ENCODE measurements at places on chromosomes 6 and 20. TPM values are rescaled to one million over a fixed set of nuclear protein-coding genes. Genes with fewer than 3 reads are reported as not detected.

The ALDH8A1 gene
- under 0.01 TPM for total RNA-seq

The EFCAB8 gene
- total RNA-seq, result not detected

DNA sequence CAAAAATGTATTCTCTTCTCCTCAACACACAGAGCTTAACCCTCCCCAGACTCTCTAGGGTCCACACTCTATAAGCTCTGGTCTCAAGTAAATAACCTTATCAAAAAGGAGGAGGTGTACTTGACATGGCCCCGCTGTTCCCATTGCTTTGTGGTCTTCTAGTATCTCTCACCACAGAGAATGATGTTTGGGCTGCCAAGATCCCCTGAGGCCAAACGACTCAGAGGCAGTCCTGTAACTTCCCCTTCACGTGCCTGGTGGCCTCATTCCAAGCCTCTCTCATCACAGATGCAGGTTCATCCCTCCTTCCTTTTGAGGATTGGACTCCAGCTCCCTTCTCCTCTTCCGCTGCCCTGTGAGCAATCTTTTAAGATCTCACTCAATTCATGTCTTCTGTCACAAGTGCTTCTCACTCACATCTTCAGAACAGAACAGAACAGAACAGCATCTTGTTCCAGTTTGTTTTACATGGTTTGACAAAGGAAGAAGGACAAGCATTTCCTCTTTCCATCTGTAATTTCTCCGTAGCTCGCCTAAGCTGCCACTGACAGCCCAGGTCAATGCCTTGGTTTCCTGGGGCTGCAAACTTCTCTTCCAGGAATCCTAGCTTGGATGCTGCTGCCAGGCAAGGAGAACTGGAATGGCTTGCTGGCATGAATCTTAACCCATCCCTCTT lies 541.5 kb downstream of the CD83 start:
- H3K4me1 ChIP-seq, result peaks cover 10% of the 10 kb centered on the region
- peaks cover 2% of the 10 kb centered on the region for H3K27me3 ChIP-seq
- peak; percentile 83 for DNase-seq
- no peak overlapping the region for H3K4me3 ChIP-seq

- no peaks in the 10 kb centered on the region for H3K4me1 ChIP-seq
- no peaks in the 10 kb centered on the region for H3K36me3 ChIP-seq
- no peak overlapping the region for H3K4me3 ChIP-seq
- no peaks in the 10 kb centered on the region for H3K27me3 ChIP-seq
- DNase-seq, result no peak
- no peak overlapping the region for H3K27ac ChIP-seq
Observed at GRCh38 chr6:64712606-64713005, 994.4 kb downstream of the EYS start.

The CCN6 gene
- total RNA-seq, result not detected

- H3K4me1 ChIP-seq, result peaks cover 16% of the 10 kb centered on the region
Observed at GRCh38 chr6:12028213-12028612, 16.1 kb downstream of the HIVEP1 start.

The CLPSL2 gene
- total RNA-seq, result not detected

- H3K27me3 ChIP-seq, result no peaks in the 10 kb centered on the region
- no peaks in the 10 kb centered on the region for H3K4me1 ChIP-seq
- H3K27ac ChIP-seq, result no peak overlapping the region
- no peaks in the 10 kb centered on the region for H3K36me3 ChIP-seq
- no peak overlapping the region for H3K4me3 ChIP-seq
- DNase-seq, result no peak
Observed at GRCh38 chr6:119481976-119482375, 132.4 kb upstream of the MAN1A1 start.

GRCh38 chr6:148389086-148389485 lies 46.4 kb downstream of the SASH1 start:
- no peak overlapping the region for H3K4me3 ChIP-seq
- DNase-seq, result no peak
- H3K4me1 ChIP-seq, result peaks cover 2% of the 10 kb centered on the region
- H3K36me3 ChIP-seq, result peaks cover 3% of the 10 kb centered on the region

- H3K27ac ChIP-seq, result no peak overlapping the region
- no peak overlapping the region for H3K4me3 ChIP-seq
- peaks cover 7% of the 10 kb centered on the region for H3K36me3 ChIP-seq
- H3K4me1 ChIP-seq, result peaks cover 7% of the 10 kb centered on the region
- no peak for DNase-seq
- H3K27me3 ChIP-seq, result no peaks in the 10 kb centered on the region
Observed at GRCh38 chr20:32240205-32240604, 32.5 kb downstream of the POFUT1 start.

The ADTRP gene
- total RNA-seq, result 0.83 TPM

- peak; percentile 31 for DNase-seq
- no peaks in the 10 kb centered on the region for H3K27me3 ChIP-seq
- H3K4me3 ChIP-seq, result no peak overlapping the region
- no peak overlapping the region for H3K27ac ChIP-seq
- peaks cover 8% of the 10 kb centered on the region for H3K4me1 ChIP-seq
- peaks cover 1% of the 10 kb centered on the region for H3K36me3 ChIP-seq
Observed at GRCh38 chr6:16494793-16495192, 256.4 kb downstream of the GMPR start.

DNA sequence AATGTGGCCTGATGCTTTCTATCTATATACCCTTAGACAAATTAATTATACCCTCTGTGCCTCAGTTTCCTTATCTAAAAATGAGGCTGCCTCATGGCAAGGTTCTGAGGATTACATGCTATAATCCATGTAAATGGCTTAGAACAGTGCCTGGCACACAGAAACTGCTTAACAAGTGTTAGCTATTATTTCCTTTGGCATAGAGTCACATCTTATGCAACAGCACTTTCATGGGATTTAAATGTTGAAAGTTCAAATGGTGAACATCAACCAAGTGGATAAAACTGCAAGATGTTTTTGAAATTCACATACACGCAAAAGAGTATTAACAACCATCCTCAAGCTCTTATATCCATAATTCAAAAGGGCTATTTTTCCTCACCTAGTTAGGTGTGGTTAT lies 202.8 kb upstream of the JAG1 start:
- no peaks in the 10 kb centered on the region for H3K4me1 ChIP-seq
- DNase-seq, result no peak
- no peak overlapping the region for H3K27ac ChIP-seq
- H3K4me3 ChIP-seq, result no peak overlapping the region
- H3K36me3 ChIP-seq, result no peaks in the 10 kb centered on the region
- H3K27me3 ChIP-seq, result no peaks in the 10 kb centered on the region

The RIPPLY2 gene
- total RNA-seq, result not detected

GRCh38 chr6:7137335-7138045 lies 29.7 kb downstream of the RREB1 start:
- H3K36me3 ChIP-seq, result no peaks in the 10 kb centered on the region
- H3K27ac ChIP-seq, result peak overlapping the region; percentile 66
- H3K4me3 ChIP-seq, result peak overlapping the region; percentile 41
- DNase-seq, result peak; percentile 77
- H3K27me3 ChIP-seq, result no peaks in the 10 kb centered on the region

DNA sequence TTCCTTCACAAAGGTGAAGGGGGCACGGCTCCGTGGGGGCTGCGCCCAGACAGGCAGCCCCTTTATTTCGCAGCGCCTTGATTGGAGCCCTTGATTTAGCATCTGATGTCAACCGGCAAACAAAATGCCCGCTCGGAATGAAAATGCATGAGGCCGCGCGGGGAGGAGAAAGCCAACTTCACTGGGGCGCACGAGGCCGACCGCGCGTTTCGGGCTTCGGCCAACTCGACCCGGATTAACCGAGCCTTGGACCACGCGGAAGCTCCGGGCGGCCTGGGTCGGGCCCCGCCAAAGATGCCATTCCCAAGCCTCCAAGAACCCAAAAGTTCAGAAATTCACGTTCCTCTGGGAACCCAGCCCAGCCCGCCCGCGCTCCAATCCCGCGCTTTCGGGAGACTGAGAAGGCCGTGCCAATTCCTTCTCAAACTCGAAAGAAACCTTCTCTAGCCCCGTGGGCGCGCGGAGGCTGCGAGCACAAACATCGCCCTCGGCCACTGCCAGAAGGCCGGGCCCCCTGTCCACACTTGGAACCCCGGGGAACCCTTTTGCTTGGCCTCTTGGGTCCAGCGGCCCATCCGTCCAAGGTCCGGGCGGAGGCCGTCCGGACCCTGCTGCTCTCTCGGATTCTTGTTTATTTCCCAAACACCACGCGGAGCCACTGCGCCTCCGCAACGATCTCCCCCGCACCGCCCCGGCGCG lies 879 bp upstream of the INSM1 start:
- H3K4me1 ChIP-seq, result peaks cover 2% of the 10 kb centered on the region
- H3K27ac ChIP-seq, result no peak overlapping the region
- no peaks in the 10 kb centered on the region for H3K36me3 ChIP-seq
- no peak overlapping the region for H3K4me3 ChIP-seq
- H3K27me3 ChIP-seq, result peaks cover 95% of the 10 kb centered on the region
- no peak for DNase-seq

DNA sequence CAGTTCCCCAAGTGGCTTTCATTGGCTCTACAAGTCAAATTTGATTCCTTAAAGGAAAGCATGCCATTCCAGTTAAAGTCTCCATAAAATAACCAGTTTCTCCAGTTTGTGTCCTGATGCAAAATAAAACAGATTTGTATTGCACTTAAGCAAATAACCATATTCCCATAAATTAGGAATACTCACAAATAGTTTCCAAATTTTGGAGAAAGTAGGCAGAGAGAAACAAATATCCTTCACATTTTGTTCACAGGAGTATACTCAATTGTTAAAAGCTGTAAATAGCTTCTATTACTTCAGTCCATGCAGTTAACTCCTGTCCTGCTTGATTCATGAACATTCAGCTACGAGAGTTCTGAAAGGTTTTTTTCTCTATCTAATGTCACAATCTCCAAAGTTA lies 281.4 kb upstream of the RGS17 start:
- no peak for DNase-seq
- no peak overlapping the region for H3K4me3 ChIP-seq
- H3K27me3 ChIP-seq, result no peaks in the 10 kb centered on the region
- no peaks in the 10 kb centered on the region for H3K36me3 ChIP-seq
- H3K4me1 ChIP-seq, result no peaks in the 10 kb centered on the region

DNA sequence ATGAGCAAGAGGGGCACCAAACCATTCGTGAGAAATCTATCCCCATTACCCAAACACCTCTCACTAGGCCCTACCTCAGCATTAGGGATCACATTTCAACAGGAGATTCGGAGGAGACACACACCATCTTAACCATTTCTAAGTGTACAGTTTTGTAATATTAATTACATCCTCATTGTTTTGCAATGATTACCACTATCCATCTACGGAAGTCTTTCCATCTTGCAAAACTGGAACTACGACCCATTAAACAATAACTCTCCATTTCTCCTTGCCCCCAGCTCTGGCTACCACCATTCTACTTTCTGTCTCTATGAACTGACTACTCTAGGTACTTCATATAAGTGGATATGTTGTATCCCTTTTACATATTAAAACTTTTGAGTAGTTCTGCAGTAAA lies 20.1 kb downstream of the ACOT13 start:
- no peaks in the 10 kb centered on the region for H3K4me1 ChIP-seq
- H3K4me3 ChIP-seq, result no peak overlapping the region
- no peak for DNase-seq
- no peak overlapping the region for H3K27ac ChIP-seq

DNA sequence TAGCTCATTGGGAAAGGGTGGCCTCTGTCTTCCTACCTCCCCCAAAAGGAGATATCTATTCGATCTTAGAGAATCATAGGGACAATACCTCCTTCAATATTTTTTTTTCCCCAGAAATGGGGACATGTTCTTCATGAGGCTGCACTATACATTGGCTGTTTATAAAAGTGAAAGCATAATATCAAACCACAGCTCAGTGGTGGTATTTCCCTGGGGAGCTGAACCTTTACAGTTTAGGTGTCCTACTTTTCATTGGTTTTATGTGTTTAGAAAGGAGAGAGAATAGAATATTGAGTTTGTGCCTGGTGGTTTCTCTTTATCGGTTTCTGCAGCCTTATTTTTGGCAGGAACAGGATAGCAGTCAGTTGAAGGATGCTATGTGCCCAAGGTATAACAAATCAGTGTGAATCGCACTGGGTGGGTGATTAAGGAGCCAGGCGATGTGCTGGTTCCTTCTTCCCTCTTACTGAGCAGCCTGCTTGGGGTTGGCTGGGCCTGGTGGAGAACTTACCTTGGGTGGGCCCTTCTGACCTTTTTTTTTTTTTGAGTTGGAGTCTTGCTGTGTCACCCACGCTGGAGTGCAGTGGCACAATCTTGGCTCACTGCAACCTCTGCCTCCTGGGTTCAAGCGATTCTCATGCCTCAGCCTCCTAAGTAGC lies 25.2 kb downstream of the UST start:
- no peak overlapping the region for H3K27ac ChIP-seq
- H3K4me3 ChIP-seq, result no peak overlapping the region
- no peak for DNase-seq
- H3K27me3 ChIP-seq, result no peaks in the 10 kb centered on the region
- H3K36me3 ChIP-seq, result no peaks in the 10 kb centered on the region

- H3K27me3 ChIP-seq, result peaks cover 23% of the 10 kb centered on the region
- H3K4me3 ChIP-seq, result no peak overlapping the region
- no peaks in the 10 kb centered on the region for H3K4me1 ChIP-seq
- H3K27ac ChIP-seq, result no peak overlapping the region
Observed at GRCh38 chr20:23249541-23249940, 101.0 kb upstream of the NXT1 start.

The OR12D3 gene
- total RNA-seq, result not detected

DNA sequence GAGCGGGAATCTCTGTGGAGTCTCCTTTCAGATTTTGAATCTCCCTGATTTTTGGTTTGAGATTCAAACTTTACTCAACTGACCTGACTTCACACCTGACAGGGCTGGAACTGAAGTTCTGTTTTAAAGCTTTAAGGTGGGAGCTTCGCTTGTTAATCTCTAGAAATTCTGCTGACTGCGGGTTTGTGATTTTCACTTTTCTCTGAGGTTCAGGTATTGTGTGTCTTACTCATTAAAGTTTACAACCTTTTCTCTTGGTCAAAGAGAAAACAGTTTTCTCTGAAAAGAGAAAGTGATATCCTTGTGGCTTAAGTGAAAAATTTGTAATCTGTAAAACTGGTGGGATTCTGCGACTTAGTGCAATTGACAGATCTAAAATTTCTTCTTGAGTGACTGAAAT lies 20.7 kb upstream of the IGF2R start:
- peaks cover 6% of the 10 kb centered on the region for H3K4me1 ChIP-seq
- no peak overlapping the region for H3K4me3 ChIP-seq
- no peak overlapping the region for H3K27ac ChIP-seq
- H3K27me3 ChIP-seq, result peaks cover 5% of the 10 kb centered on the region

DNA sequence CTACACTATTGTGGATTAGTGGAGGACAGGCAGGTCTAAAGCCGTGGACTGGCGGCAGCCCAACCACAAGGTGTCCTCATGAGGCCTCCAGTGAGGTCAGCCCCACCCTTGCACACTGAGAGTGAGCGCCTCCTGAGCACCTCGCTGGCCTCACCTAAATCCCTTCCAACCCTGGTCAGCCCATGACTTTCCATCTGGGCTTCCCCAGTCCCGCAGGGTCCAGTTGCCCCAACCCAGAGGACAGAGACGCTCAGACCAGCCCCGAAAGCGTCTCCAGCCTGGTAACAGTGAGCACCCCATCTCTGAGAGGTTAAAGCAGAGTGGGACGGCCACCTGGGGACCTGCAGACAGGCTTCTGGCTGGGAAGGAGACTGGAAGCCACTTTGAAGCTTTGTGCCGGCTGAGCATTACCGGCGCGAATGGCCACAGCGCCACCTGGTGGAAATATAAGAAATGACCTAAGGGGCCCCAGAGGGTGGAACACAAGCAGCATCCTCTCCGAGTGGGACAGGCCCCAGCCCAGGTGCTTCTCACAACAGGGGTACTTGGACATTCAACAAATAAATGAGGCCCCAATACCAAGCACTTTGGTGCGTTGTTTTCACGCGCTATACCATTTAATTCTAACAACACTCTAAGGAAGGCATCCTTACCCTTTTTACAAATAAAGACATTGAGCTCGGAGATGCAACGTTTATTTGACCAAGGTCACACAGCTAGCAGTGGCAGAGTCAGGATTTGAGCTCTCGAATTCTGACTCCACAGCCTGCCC lies 65.7 kb upstream of the TOP1 start:
- H3K27me3 ChIP-seq, result no peaks in the 10 kb centered on the region
- no peak overlapping the region for H3K27ac ChIP-seq
- DNase-seq, result peak; percentile 44
- no peak overlapping the region for H3K4me3 ChIP-seq
- H3K4me1 ChIP-seq, result no peaks in the 10 kb centered on the region

All from IMR-90 (cell line).